ENCODE measurements at places on chromosomes 16 and 17.

- DNase-seq: no peak
- H3K27ac ChIP-seq: no peak overlapping the region
- H3K4me1 ChIP-seq: no peaks in the 10 kb centered on the region
- H3K4me3 ChIP-seq: no peak overlapping the region
- no peaks in the 10 kb centered on the region for H3K36me3 ChIP-seq
These were observed 310.9 kb downstream of the HAPSTR1 start for GRCh38 chr16:9402293-9402860.

GRCh38 chr17:36111068-36111490, 7.5 kb downstream of the CCL4 start:
- no peak for DNase-seq
- peaks cover 63% of the 10 kb centered on the region for H3K4me1 ChIP-seq
- H3K27ac ChIP-seq: peak overlapping the region; percentile 76
- no peaks in the 10 kb centered on the region for H3K27me3 ChIP-seq

DNA sequence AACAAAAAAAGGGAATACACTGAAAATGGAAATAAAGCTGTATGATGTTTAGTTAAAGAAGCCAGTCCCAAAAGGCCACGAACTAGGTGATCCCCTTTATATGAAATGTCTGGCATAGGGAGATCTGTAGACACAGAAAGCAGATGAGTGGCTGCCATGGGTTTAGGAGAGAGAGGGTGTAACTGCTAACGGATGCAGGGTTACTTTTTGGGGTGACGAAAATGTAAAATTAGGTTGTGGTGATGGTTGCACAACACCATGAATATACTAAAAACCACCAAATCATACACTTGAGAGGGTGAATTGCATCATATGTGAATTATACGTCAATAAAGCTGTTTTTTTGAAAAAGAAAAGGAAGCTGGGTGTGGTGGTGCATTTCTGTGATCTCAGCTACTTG, 99.6 kb downstream of the ADCY9 start:
- H3K27me3 ChIP-seq: no peaks in the 10 kb centered on the region
- H3K36me3 ChIP-seq: peaks cover 6% of the 10 kb centered on the region
- H3K4me1 ChIP-seq: peaks cover 43% of the 10 kb centered on the region
- H3K27ac ChIP-seq: peak overlapping the region; percentile 100

DNA sequence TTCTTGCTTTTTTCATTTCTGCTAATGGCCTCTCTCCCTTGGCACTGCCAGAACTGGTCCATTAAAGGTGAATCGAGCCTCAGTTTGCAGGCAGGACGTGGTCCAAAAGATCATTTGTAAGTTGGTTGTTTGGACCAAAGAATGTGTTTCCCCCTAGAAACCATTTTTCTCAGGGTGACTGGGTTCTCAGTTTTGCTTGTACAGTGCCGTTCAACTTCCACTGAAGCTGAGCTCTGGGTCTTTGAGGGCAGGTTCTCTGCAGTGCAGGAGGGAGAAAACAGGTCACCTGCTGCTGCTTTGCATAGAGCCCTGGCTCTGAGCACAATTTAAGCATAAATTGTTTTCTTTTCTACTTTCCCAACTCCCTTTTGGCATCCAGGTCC, 9.0 kb upstream of the AMZ2 start:
- H3K4me1 ChIP-seq: peaks cover 52% of the 10 kb centered on the region
- no peaks in the 10 kb centered on the region for H3K36me3 ChIP-seq
- DNase-seq: no peak
- H3K27me3 ChIP-seq: no peaks in the 10 kb centered on the region

- H3K27ac ChIP-seq: no peak overlapping the region
- H3K27me3 ChIP-seq: no peaks in the 10 kb centered on the region
- H3K36me3 ChIP-seq: no peaks in the 10 kb centered on the region
- H3K4me3 ChIP-seq: no peak overlapping the region
- no peak for DNase-seq
These were observed 6.7 kb downstream of the CEP295NL start for GRCh38 chr17:78896091-78896833.

DNA sequence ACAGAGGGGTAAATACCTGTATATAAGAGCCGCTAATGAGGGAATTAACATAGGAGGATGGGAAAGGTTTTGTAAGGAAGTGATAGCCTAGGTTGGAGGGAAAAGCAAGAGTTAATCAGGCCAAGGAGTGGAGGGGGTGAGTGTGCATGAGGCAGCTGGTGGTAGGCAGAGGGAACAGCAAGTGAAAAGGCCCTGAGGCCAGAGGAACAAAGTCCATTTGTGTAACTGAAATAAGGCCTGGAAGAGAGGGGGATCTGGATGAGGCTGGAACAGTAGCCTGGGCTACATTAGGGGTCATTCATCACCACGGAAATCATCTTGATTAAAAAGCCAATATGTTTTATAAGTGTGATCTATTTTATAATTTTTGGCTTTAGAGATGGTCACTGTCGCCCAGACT, 45.7 kb downstream of the FZD2 start:
- no peak for DNase-seq
- no peak overlapping the region for H3K27ac ChIP-seq
- H3K4me1 ChIP-seq: no peaks in the 10 kb centered on the region
- no peaks in the 10 kb centered on the region for H3K36me3 ChIP-seq
- H3K27me3 ChIP-seq: no peaks in the 10 kb centered on the region

- H3K4me3 ChIP-seq: no peak overlapping the region
- no peak for DNase-seq
- H3K27ac ChIP-seq: peak overlapping the region; percentile 55
- no peaks in the 10 kb centered on the region for H3K36me3 ChIP-seq
- no peaks in the 10 kb centered on the region for H3K27me3 ChIP-seq
These were observed 9.0 kb downstream of the C16orf54 start for GRCh38 chr16:29736764-29737163.

DNA sequence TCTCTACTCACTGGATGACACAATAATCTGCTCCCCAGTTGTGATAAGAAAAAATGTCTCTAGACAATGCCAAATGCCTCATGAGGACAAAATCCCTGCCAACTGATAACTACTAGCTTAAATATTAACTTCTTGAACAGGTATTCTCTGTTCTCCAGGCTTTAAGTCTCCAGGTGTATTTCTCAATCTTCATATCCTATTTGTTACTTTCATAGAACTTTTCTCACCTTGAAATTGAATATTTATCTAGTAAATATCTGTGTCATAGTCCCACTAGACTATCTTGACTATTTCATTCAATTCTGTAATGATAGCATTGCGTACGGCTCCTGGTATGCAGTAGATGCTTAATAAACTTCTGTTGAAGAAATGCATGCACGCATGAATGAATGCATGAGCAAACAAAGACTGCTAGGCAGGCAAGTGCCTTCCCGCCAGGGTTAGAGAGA, 15.9 kb downstream of the HSD17B2 start:
- no peaks in the 10 kb centered on the region for H3K36me3 ChIP-seq
- H3K4me1 ChIP-seq: peaks cover 3% of the 10 kb centered on the region
- peaks cover 38% of the 10 kb centered on the region for H3K27me3 ChIP-seq
- DNase-seq: no peak

DNA sequence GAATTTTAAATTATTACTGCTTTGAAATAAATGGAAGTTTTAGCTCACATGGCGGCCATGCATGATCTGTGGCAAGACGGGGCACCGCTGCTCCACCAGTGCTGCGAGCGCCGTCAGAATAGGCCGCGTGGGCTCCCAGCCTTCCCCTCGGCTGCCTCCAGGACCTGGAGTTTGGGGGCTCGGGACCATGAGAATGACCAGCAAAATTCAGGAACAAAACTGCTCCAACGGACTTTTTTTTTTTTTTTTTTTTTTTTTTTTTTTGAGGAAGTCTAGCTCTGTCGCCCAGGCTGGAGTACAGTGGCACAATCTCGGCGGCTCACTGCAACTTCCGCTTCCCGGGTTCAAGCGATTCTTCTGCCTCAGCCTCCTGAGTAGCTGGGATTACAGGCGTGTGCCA, 38.3 kb upstream of the AKAP1 start:
- peak overlapping the region; percentile 78 for H3K4me3 ChIP-seq
- no peak overlapping the region for H3K27ac ChIP-seq
- H3K36me3 ChIP-seq: no peaks in the 10 kb centered on the region
- no peak for DNase-seq
- H3K4me1 ChIP-seq: peaks cover 17% of the 10 kb centered on the region
- H3K27me3 ChIP-seq: peaks cover 38% of the 10 kb centered on the region

GRCh38 chr16:53925107-53925410, 221.1 kb downstream of the FTO start:
- H3K27ac ChIP-seq: no peak overlapping the region
- H3K27me3 ChIP-seq: no peaks in the 10 kb centered on the region
- H3K4me1 ChIP-seq: peaks cover 11% of the 10 kb centered on the region
- no peak for DNase-seq

DNA sequence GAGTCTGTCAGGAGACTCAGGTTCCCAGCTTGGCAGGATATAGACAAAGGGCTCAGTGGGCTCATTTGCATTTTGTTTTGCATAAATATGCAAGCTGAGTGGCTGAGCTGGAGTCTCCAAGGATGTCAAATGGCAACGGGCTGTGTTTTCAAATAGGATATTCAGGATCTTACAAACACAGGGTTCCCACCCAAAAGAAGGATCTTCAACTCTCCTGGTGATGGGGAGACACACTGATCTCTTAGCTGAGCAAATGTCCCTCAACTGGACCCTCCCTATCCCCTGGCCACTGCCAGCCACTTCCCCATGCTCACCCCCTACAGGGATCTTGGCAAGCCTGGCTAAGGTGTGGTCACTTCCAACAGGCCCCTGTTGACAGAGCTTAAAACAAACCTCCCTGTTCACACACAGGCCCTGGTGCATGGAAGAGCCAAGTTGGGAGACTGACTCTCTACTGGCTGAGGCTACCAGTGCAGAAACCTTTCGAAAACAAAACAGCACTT, 61.6 kb downstream of the SOX9 start:
- no peak for DNase-seq
- H3K36me3 ChIP-seq: no peaks in the 10 kb centered on the region
- H3K4me3 ChIP-seq: no peak overlapping the region
- no peak overlapping the region for H3K27ac ChIP-seq

- no peak for DNase-seq
- no peaks in the 10 kb centered on the region for H3K27me3 ChIP-seq
- peaks cover 5% of the 10 kb centered on the region for H3K36me3 ChIP-seq
- peak overlapping the region; percentile 32 for H3K27ac ChIP-seq
These were observed 30.0 kb upstream of the SLC5A10 start for GRCh38 chr17:18921912-18922451.

GRCh38 chr17:27981978-27982377, 60.5 kb upstream of the NLK start:
- no peak overlapping the region for H3K4me3 ChIP-seq
- H3K27me3 ChIP-seq: peaks cover 16% of the 10 kb centered on the region
- H3K4me1 ChIP-seq: no peaks in the 10 kb centered on the region
- DNase-seq: no peak

- H3K27ac ChIP-seq: no peak overlapping the region
- H3K4me3 ChIP-seq: no peak overlapping the region
- no peak for DNase-seq
- H3K4me1 ChIP-seq: no peaks in the 10 kb centered on the region
- H3K27me3 ChIP-seq: no peaks in the 10 kb centered on the region
These were observed 54.4 kb upstream of the GNG13 start for GRCh38 chr16:854808-855410.

DNA sequence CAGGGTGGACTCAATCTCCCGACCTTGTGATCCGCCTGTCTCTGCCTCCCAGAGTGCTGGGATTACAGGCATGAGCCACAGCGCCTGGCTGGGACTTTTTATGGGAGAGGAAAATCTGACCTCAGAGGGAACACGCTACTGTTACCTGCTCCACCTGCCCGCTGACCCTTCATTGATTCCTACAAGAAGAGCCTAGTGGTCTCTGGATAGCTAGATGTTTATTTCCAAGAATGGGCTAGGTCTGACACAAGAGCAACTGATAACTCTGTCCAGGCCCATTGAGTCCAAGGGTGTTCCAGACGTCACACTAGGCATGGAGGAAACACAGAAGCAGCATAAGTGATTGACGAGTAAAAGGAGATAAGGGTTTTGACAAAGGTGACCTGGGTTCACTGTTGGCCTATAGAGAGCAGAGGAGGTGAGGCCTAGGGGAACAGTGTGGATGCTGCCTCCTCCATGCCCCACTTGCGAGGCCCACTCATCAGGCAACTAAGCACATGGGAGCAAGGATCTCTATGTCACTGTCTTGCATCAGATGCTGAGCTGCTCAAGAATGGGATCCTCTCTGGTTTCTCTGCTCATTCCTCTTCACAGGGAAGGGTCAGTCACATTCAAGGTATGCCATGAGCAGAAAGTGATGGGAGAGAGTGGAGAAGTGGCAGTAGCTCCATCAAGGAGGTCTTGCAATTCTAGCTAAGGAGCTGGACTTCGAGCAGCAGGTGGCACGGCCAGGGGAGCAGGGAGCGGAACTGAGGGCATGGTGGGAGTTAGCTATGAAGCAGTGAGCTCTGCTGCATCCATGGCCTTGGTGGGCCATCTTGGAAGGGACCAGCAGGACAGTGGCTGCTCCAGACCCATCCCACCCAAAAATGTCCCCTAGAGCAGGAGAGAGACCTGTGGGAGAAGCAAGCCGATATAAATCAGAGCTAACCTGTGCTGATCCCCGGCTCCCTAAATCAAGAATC, 145.2 kb downstream of the WSCD1 start:
- H3K4me3 ChIP-seq: no peak overlapping the region
- peaks cover under 1% of the 10 kb centered on the region for H3K36me3 ChIP-seq
- H3K4me1 ChIP-seq: no peaks in the 10 kb centered on the region

DNA sequence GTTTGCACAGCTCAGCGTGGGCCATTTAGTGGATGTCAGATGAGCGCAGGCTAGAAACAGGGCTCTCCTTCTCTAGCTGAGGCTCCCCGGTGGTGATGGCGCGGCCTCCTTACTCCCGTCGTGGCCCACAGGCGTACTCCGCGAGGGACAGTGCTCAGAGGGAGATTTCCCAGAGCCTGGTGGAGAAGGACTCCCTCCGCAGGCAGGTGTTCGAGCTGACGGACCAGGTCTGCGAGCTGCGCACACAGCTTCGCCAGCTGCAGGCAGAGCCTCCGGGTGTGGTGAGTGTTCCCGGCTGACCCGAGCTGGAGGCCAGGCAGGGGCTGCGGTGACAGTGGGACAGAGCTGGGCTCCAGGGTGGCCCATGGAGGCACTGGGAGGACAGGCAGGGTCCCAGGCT, 21.4 kb downstream of the CARD14 start:
- H3K4me1 ChIP-seq: peaks cover 6% of the 10 kb centered on the region
- no peak for DNase-seq
- no peaks in the 10 kb centered on the region for H3K36me3 ChIP-seq
- no peak overlapping the region for H3K27ac ChIP-seq
- H3K27me3 ChIP-seq: peaks cover 7% of the 10 kb centered on the region

- H3K36me3 ChIP-seq: peaks cover 6% of the 10 kb centered on the region
- DNase-seq: no peak
- H3K4me1 ChIP-seq: peaks cover 6% of the 10 kb centered on the region
- H3K4me3 ChIP-seq: no peak overlapping the region
- no peaks in the 10 kb centered on the region for H3K27me3 ChIP-seq
These were observed 64.1 kb downstream of the PIPOX start for GRCh38 chr17:29107084-29107483.

- no peaks in the 10 kb centered on the region for H3K36me3 ChIP-seq
- no peak overlapping the region for H3K4me3 ChIP-seq
- H3K4me1 ChIP-seq: peaks cover 9% of the 10 kb centered on the region
- no peak overlapping the region for H3K27ac ChIP-seq
- no peak for DNase-seq
- no peaks in the 10 kb centered on the region for H3K27me3 ChIP-seq
These were observed 8.1 kb downstream of the CES4A start for GRCh38 chr16:66996324-66996982.

- H3K27ac ChIP-seq: no peak overlapping the region
- H3K36me3 ChIP-seq: peaks cover 6% of the 10 kb centered on the region
- no peak for DNase-seq
- no peak overlapping the region for H3K4me3 ChIP-seq
These were observed 486.7 kb upstream of the SALL1 start for GRCh38 chr16:51637770-51638094.

Data from natural killer cell treated with Interleukin-12 subunit alpha and Interleukin-12 subunit beta and Interleukin-15 and Interleukin-18, amount 100 ng/mL, for 72 hours (primary cell).